Stimulated activated CD8-positive, alpha-beta memory T cell treated with anti-CD3 and anti-CD28 coated beads, Interleukin-15, amount 100 ng/mL, for 24 hours (primary cell): ENCODE measurements at places on chromosomes 4 and X.

DNA sequence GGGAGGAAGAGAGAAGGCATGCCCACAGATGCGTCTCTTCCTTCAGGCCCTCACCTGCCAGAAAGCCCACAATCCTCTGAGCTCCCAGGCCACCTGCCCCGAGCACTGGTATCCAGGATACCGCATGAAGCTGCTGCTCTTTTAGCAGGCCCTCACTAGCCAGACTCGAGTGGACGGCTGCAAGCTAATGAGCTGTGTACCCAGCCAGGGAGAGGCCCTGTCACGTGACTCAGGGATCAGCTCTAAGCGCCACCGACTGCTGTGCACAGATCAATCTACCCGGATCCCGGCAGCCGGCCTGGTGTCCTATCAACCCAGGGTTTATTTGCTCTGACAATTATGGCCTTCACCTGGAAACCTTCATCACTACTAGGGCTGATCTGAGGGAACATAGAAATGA is 39.0 kb downstream of the BCOR start:
- no peak for DNase-seq

GRCh38 chrX:78748846-78749245 is 1.3 kb downstream of the LPAR4 start:
- no peak for DNase-seq

DNA sequence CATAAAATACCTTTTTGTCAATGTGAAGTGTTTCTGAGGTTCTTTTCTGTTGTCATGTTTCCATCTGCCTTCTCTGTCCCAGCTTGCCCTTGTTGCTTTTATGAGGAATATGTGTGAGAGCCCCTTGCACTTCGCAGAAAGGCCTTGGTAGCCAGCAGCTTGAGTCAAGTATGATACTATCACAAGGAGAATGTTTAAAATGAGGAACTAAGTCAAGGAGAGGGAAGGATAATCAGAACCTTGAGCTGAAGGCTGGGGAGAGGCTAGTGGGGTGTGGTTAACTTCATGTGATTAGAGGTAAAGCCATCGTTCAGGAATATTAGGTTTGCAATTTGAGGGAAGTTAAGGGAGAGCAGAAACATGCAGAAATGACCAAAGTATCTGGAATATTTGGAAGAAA is 12.7 kb downstream of the PGK1 start:
- no peak for DNase-seq

- DNase-seq: no peak
Observed at GRCh38 chrX:63330681-63331080, 20.5 kb downstream of the SPIN4 start.

- no peak for DNase-seq
Observed at GRCh38 chr4:26179316-26179760, 141.5 kb upstream of the RBPJ start.

GRCh38 chr4:145679520-145679919 is 426 bp upstream of the C4orf51 start:
- DNase-seq: no peak

GRCh38 chr4:114815760-114816159 is 217.2 kb downstream of the UGT8 start:
- DNase-seq: no peak

DNA sequence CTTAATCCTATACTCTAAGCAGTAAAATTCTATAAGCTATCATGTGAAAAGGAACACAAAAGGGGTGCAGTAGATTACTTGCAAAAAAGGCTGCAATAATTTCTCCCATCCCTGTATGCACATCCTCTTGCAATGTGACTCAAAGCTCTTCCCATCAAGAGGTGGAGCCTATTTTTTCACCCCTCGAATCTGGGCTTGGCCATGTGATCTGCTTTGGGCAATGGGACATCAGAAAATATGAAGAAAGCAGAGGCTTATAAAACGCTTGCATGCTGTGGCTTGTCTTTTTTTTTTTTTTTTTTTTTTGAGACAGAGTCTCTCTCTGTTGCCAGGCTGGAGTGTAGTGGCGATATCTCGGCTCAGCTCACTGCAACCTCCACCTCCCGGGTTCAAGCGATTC is 33.0 kb downstream of the GEMIN8 start:
- no peak for DNase-seq

- no peak for DNase-seq
Observed at GRCh38 chr4:48112017-48112667, 21.9 kb downstream of the TXK start.
